Glomerular endothelial cell (primary cell): ENCODE measurements at places on chromosomes 16 and 17. TPM values are rescaled to one million over a fixed set of nuclear protein-coding genes. Genes with fewer than 3 reads are reported as not detected.
A peak's percentile ranks its signal among the peaks of the same experiment; 100 is the strongest.

Gene APOH
- not detected in 2 replicates for total RNA-seq

Gene METRNL
- total RNA-seq: 42.0 and 54.4 TPM in 2 replicates

Gene MATCAP1
- total RNA-seq: 20.1 and 25.3 TPM in 2 replicates

Gene C16orf86
- 3.9 and 4.9 TPM in 2 replicates for total RNA-seq

GRCh38 chr17:305090-305976 lies 47.3 kb downstream of the RPH3AL start:
- no peak for DNase-seq

DNA sequence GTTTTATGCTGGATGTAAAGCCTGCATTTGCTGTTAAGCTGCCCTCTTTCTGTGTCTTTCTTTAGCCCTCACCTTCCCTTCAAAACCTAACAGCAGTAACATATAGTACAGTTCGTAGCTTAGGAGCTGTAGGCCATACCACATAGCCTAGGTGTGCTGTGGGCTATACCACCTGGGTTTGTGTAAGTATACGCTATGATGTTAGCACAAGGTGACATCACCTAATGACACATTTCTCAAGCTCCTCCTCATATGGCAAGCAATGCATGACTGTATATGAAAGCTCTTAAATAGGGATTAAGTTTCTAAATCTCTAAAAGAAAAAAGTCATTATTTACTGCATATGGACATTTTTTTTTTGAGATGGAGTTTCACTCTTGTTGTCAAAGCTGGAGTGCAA lies 57.8 kb upstream of the TMEM97 start:
- DNase-seq: no peak

- peak; percentile 86 for DNase-seq
These were observed 358.5 kb upstream of the PMFBP1 start for GRCh38 chr16:72530434-72530833.

- no peak for DNase-seq
These were observed 169.5 kb downstream of the STX8 start for GRCh38 chr17:9406046-9406606.
